ENCODE measurements at places on chromosomes 6 and 20. TPM values are rescaled to one million over a fixed set of nuclear protein-coding genes. Genes with fewer than 3 reads are reported as not detected.

GRCh38 chr6:70956451-70957283 lies at the start of gene B3GAT2:
TSS of gene B3GAT2 (minus strand) at chr6:70957060. CDS start at chr6:70956429, 631 bp downstream.
- peak; percentile 75 for DNase-seq

DNA sequence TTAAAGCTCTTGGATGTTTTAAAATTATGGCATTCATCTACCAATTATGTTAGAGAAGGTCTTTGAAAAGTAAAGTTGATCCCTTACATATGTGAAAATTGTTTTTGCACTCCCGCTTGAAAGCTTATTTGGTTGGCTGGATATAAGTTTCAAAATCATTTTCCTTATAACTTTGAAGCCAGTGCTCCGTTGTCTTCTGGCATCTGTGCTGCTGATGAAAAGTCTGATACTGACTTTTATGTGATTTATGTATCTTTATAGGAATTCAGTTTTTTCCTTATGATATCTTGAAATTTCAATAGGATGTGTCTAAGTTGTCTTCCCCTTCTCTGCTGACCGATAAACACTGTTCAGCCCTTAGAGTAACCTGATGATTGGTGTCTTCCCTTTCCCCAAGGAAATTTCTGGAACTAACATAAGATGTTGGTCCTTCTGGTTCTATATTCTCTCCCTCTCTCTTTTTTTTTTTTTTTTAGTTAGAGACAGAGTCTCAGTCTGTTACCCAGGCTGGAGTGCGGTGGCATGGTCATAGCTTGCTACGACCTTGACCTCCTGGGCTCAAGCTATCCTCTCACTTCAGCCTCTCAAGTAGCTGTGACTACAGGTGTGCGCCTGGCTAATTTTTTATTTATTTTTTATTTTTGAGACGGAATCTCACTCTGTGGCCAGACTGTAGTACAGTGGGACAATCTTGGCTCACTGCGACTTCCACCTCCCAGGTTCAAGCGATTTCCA lies 12.7 kb downstream of the PANK2 start:
- DNase-seq = no peak

GRCh38 chr6:52724406-52725121 lies 38.7 kb downstream of the GSTA2 start:
- DNase-seq = peak; percentile 95

- no peak for DNase-seq
Measured at GRCh38 chr6:66623050-66623449, 916.0 kb upstream of the EYS start.

GRCh38 chr6:32558426-32559057 lies 28.5 kb upstream of the HLA-DRB5 start:
- no peak for DNase-seq

DNA sequence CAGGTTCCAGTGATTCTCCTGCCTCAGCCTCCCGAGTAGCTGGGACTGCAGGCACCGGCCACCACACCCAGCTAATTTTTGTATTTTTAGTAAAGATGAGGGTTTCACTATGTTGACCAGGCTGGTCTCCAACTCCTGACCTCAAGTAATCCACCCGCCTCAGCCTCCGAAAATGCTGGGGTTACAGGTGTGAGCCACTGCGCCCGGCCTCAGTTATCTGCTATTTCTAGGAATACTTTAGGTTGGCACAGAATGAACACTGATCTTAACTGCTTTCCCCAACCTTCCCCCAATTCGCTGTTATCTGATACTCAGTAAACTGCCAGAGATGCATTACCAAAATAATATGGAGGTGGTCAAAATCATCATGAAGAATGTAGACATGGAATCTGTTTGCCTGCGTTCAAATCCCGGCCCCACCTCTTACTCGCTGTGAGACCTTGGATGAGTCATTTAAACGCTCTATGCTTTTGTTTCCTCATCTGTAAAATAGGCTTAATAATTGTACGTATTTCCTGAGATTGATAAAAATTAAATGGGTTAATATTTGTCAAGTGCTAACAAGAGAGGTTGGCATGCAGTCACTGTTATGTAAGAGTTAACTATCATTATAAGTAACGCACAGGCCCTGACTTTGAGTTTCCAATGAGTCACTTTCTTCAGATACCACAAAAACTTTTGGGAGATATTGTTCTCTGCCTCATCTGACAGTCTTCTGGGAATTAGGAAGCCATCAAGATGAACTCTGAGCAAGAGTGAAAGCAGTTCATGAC lies 44.5 kb upstream of the NCOA3 start:
- DNase-seq = no peak

- DNase-seq = no peak
Measured at GRCh38 chr6:136923116-136923953, 1.2 kb downstream of the SLC35D3 start.

The CCR6 gene
- 0.54 TPM for total RNA-seq

DNA sequence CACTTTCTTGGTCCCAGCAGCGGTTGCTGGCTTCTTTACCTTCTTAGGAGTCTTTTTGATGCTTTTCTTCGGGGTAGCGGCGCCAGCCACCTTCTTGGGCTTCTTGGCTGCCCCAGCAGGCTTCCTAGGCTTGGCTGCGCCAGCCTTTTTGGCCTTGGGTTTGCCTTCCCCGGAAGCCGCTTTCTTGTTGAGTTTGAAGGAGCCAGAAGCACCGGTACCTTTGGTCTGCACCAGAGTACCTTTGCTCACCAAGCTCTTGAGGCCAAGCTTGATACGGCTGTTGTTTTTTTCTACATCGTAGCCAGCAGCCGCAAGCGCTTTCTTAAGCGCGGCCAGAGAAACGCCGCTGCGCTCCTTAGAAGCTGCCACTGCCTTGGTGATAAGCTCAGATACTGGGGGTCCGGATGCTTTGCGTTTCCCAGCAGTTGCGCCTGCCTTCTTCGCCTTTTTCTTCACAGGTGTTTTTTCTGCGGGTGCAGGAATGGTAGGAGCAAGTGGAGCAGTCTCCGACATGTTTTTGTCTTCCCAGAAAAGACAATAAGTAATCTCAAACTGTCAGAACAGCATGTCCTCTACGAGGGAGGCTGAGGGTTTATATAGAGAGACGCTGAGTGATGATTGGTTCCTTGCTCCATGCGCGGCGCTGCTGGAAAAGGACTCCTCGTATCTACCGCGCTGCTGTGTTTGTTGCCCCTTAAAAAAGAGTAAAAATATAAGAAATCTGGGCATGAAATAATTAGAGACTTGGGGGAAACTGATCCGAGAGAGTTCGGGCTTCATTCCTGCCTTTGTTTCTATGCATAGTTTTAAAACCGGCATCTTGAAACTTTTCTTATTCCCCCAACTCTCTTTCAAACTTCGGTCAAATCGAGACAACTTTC lies 130.3 kb upstream of the BTN3A2 start:
- DNase-seq = no peak

- DNase-seq = no peak
Measured at GRCh38 chr6:40543146-40543545, 44.0 kb downstream of the LRFN2 start.

GRCh38 chr20:35328095-35328685 lies 36.0 kb upstream of the FAM83C start:
- DNase-seq = no peak

DNA sequence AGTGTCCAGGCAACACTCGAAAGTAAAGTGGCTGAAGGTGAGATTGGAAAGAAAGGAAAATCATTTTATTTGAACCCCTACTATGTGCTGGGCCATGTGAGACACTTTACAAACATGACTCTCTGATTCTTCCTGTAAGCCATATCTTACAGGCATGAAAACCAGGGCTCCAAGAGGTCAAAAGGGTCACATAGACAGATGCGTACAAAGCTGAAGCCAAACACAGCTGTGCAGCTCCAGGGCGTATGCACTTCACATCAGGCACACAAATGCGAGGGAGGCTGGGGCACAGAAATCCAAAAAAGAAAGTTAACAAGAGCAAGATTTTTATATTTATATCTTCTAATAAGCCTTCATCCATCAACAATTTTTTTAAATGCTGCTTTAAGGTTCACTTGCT lies 176.5 kb downstream of the PHACTR1 start:
- no peak for DNase-seq

The SNAP91 gene
- total RNA-seq = 4.3 TPM

- no peak for DNase-seq
Measured at GRCh38 chr6:120354452-120355098, 979.7 kb downstream of the TBC1D32 start.

The DUSP15 gene
- total RNA-seq = 2.4 TPM

DNA sequence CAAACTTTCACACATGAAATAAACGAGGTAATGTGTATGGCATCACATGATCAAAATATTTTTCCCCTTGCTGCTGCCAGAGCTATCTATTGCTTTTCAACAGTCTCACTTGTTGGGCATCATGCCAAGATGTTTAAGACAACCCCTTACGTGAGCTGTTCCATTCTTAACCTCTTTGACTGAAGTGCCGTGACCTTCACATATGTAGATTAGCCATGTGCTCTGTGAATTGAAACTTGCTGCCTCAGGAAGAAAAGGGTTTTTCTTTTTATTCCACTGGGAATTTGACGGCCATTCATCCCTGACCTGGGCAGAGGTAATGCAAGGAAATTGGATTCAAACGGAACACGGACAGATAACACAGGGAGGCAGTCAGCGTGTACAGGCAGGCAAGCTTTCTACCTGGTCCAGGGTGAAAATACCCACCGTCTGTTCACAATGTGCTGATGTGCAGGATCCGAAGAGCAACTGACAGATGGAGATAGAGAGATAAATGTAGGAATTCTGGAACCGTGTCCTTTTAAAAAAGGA lies 14.2 kb downstream of the ARID1B start:
- no peak for DNase-seq

GRCh38 chr6:109705258-109705657 lies 14.2 kb downstream of the FIG4 start:
- peak; percentile 92 for DNase-seq

GRCh38 chr6:43021270-43022047 lies at the start of gene RRP36:
TSS of gene RRP36 (plus strand) at chr6:43021623. CDS start at chr6:43021655, 32 bp downstream.
- peak; percentile 88 for DNase-seq

The ID1 gene
- 170 TPM for total RNA-seq

The BFSP1 gene
- 2.6 TPM for total RNA-seq

The CFAP61 gene
- 0.91 TPM for total RNA-seq

DNA sequence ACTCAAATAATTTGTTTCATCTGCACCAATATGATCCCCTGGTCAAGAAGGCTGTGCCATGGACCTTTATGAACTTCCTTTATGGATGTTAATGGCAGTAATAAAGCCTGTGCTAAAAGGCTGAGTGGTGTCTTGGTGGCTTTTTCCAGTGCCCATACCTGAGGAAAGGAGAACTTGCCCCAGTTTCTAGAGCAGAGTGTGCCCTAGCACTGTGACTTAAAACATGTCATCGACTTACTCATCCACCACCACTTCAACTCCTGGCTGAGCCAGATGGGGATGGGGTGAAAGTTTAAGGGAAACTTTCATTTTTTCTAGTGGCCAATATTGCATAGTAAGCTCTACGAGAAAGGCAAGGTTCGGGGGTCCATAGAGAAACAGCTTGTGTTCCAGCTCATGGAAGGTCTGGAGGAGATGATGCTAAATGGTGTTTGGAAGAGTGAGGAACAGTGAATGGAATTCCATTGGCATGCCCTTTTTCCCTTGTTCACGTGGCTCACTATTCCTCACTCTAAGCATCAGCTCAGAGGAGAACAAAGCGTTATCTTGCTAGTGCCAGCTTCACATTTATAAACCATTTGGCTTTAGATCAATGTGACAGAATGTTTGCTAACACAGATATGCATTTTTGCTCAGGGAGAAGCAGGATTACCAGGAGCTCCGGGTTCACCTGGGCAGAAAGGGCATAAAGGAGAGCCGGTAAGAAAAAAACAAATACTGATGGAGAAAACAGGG lies 71.2 kb downstream of the COL19A1 start:
- no peak for DNase-seq

DNA sequence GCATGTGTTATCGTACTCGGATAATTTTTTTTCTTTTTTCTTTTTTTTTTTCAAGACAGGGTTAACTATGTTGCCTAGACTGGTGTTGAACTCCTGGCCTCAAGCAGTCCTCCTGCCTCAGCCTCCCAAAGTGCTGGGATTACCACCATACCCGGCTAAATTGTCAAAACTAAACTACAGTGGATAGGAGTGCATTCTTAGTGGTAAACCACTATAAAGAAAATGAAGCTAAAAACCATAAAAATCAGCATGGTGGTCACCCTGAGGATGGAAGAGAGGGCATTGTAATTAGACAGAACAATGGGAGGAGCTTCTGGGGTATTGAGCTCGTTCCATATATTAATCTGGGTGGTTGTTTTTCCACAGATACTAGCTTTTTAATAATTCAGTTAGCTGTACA lies 6.2 kb upstream of the ZNF318 start:
- DNase-seq = no peak

- DNase-seq = no peak
Measured at GRCh38 chr6:72530750-72531149, 91.1 kb upstream of the KCNQ5 start.

The GSTA2 gene
- total RNA-seq = not detected

The MRS2 gene
- total RNA-seq = 19.8 TPM

DNA sequence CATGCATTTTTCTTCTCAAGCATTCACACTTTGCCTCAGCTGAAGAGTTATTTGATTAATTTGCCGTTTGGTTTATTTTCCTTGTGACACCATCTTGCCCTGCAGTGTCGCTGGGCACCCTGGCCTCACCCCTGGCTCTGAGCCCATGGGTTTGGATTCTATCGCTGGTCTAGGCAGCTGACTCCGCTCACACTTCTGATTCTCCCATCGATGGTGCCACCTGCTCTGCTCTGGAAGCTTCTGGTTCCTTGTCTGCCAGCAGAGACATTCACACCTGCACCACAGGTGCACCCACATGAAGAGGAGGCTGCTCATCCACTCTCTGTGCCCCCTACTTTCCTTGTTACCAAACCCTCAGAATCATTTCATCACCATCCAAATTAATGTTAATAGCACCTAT lies 291.6 kb upstream of the CDH4 start:
- DNase-seq = no peak

DNA sequence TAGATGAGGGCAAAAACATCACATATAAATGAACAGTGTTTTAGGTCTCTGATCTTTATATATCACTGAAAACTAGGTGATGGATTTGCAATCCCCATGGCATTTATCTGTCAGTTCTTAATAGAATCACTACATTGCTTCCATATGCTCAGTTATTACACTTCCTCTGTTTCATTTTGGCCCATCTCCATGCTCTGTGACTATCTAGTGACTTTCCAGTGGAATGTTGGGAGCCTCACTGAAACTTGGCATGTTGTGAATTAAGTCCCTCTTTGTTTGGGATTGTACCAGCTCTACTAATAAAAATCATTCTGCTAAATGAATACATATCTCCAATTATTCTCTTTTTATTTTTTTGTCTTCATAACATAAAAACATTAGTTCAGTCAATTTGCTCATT lies 226.1 kb upstream of the CEP162 start:
- no peak for DNase-seq

GRCh38 chr6:131724114-131724513 lies 13.3 kb upstream of the CTAGE9 start:
- no peak for DNase-seq

DNA sequence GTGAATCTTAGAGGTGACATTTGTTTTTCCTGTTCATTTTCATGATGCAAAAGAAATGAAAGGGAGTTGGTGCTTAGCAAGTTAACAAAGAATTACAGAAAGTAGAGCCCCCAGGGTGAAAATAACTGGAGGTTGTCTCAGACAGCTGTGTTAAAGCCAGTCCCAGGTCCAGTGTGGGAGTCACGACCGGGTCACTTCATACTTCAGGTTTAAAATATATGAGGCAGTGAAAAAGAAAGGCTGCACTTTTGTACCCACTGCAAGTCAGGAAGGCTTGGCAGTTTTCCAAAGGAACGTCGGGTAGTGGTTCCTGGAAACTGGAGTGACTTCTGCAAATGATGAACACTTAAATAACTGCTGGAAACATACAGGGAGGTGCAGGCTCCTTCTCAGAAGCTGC lies 91.5 kb upstream of the THBS2 start:
- no peak for DNase-seq

The PREX1 gene
- total RNA-seq = 44.3 TPM

- no peak for DNase-seq
Measured at GRCh38 chr6:150470960-150471665, 102.3 kb downstream of the IYD start.

GRCh38 chr20:1741309-1742048 lies 83.9 kb upstream of the SIRPG start:
- DNase-seq = no peak

All from aorta (tissue), 5 donors.